ENCODE measurements at places on chromosomes 3 and 15.

DNA sequence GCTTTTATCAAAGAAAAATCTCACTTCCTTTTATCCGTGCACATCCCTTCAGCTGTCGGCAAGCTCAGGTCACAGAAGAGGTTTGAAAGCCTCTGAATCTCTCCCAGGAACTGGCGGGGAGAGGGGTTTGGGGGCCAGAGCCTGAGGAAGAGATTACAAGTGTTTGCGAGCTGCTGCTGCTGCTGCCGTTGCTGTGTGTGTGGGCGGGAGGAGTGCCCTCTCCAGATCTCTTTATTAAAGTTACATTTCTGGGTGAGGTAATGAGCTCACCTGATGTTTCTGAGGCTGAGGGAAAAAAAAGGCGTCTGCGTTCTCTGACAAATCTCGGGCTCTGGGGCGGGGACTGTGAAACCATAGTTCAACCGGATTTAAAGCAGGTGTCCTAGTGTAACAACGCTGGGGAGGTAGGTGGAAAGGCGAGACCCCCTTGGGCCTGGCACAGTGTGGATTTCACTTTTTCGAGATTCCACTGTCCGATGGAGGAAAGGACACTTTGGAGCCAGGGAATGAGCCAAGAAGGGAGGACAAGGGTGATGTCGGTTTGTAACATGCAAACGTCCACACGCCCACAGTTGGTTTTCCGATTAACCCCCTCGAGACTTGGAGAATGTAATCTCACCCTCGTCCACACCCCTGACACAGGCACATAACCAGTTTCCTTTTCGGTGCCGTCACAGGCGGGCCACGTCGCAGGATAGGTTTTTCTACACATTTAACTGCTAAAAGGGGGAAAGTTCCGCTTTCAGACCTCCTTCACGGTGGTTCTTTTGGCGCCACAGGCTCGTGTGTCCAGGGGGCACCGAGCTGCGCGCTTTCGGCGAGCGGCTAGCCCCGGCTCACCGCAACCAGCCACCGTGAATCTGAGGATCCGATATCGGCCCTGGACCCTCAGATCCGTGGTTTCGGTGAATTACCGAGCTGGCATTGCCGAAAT lies 2.1 kb downstream of the ALCAM start:
- DNase-seq: peak; percentile 32

DNA sequence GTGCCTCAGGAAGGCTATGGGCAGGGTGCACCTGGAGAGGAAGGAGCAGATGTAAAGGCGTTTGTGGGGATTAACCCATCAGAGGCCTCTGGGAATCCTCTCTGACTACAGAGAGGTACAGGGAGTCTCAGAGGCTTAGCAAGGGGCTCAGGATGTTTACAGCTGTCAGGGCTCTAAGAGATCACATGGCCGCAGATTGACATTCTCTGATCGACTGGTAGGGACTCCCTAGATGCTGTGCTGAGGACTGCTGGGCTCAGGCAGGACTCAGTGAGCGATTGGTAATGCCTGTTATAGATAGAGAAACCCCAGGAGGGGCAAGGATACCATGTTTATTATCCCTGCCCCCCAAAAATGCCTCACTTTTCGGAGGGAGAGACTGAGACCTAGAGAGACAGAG lies 103.5 kb downstream of the CORO2B start:
- no peak for DNase-seq

- no peak for DNase-seq
These were observed 38.3 kb downstream of the KBTBD12 start for GRCh38 chr3:127953091-127954035.

DNA sequence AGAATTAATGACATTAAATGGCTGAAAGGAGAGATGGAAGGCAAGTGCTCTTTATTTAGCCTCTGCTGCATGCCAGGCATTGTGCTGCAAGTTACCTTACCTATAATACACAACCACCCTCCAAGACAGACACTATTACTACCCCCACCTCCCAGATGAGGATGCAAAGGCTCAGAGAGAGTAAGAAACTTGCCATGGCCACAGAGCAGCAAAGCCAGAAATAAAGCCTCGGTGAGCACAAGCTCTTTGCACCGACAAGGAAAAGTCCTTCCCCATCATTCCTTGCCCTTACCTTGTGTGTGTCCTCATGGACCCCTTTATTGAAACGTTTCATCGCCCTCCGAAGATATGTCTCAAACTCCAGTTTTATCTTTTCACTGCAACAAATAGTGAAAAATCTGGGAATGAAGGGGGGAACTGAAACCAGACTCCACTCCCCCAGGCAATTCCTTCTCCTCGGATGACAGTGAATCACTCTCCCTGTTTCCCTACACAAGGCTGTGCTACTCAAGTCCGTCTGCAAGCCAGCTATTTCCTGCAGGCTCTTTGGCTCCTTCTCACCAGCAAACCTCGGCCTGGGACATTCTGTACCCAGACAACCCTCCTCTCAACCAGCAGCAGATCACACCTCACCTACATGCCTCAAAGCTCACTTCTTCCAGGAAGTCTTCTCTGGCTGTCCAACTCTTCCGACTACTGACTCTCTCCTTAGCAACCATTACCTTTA lies 11.4 kb downstream of the XPC start:
- DNase-seq: no peak

GRCh38 chr3:172313671-172314070 lies 134.6 kb downstream of the GHSR start:
- no peak for DNase-seq

DNA sequence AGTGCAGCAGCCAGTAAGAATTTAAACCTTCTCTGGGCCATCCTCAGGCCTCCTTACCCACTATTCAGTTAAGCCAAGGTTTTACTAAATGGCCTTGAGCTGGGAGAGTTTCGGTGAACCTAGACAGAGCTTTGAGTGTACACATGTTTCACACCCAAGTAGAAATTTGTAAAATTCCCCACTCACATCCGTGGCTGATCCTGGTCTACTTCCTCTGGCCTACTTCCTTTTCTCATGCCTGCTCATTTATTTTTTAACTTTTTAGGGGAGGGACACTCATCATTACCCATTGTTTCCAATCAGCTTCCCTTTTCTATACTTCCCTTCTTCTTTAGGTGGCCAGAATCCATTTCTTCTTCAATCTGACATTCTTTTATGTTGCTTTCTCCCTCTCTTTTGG lies 7.6 kb downstream of the CX3CR1 start:
- DNase-seq: no peak

DNA sequence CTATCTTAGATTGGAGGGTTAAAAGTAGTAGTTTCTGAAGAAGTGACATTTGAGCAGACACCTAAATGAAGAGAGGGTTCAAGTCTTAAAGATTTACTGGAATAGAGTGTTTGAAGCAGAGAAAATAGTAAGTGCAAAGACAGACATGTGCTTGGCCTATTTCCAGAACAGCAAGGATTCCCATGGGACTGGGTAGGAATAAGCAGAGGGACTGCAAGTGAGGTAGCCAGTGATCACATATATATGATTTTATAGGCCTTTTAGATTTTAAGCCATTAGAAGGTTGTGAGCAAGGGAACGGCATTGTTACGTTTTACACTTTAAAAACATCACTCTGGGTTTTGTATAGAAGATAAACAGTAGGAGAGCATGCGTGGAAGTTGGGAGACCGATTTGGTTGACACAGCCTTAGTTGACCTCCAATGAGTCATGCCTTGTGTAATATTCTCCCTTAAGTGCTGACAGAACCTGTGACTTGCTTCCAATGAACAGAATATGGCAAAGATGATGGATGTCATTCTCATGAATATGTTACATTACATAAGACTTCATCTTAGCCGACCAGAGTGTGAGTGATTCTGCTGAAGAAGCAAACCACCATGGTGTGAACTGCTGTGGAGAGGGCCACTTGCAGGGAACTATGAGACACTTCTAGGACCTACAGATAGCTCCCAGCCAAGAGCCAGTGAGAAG lies 37.1 kb upstream of the SLC4A7 start:
- DNase-seq: no peak

- no peak for DNase-seq
These were observed 23.8 kb downstream of the VPS39 start for GRCh38 chr15:42184296-42184695.

GRCh38 chr3:63523100-63523499 lies 129.4 kb upstream of the SNTN start:
- DNase-seq: no peak

- no peak for DNase-seq
These were observed 56.2 kb downstream of the EIF3J start for GRCh38 chr15:44593042-44593736.

- no peak for DNase-seq
These were observed 481 bp upstream of the DYNC1LI1 start for GRCh38 chr3:32571192-32571485.

DNA sequence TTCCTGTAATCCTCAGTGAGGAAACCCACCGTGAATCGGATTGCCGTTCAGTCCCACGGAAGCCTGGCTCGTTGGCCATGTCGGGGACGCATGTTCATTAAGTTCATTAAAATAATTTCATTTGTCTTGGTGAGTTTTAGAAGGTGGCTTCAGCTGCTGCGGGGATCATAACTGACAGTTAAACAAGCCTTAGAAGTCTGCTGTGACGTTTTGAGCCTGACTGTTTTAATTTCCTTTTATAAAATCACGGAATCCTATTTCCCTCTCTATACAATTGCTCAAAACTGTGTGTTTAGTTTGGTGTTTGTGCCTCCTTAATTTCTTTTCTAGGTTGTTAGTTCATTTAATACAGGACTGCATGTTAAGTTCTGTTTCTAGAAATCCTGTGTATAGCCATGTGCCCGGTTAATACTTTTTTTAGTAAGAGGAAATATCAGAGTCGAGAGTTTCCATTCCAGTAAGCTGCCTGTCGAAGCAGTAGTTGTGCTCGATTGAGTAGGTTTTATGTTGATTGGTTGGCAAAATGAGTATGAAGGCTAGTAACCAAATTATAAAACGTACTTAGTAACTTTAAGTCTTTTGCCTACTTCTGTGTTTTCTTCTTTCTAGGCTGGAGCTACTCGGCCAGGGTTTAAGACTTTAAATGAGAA lies 705 bp downstream of the NIPA2 start:
- DNase-seq: no peak

- DNase-seq: no peak
These were observed 5.8 kb upstream of the PLA2G4D start for GRCh38 chr15:42100021-42100800.

- DNase-seq: no peak
These were observed 47.1 kb downstream of the MKRN2 start for GRCh38 chr3:12603969-12604368.

- no peak for DNase-seq
These were observed 59.9 kb upstream of the DGKG start for GRCh38 chr3:186421946-186422345.

- DNase-seq: no peak
These were observed 16.2 kb upstream of the ETV5 start for GRCh38 chr3:186125118-186125517.

- DNase-seq: no peak
These were observed 99.7 kb downstream of the TCF12 start for GRCh38 chr15:57018151-57018550.

DNA sequence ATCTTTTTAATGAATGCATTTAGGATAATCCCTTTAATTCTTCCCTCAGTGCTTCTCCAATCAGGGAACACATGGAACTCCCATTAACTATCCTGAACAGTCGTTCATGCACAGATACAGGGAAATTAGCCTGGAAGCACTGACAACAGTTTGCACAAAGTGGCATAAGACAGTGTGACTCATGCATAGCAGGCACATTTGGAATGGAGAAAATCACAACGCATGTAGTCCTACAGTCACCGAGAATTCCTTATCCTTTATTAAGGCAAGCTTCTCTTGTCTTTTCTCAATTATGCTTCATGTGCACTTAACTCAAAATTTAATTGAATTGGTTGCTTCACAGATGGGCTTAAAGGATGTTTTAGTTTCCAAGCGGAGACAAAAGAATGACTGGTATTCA lies 155.0 kb upstream of the CRBN start:
- no peak for DNase-seq

- DNase-seq: no peak
These were observed 25.6 kb downstream of the CPNE4 start for GRCh38 chr3:132009241-132009640.

- DNase-seq: no peak
These were observed 96.2 kb downstream of the HES1 start for GRCh38 chr3:194231929-194232832.

GRCh38 chr15:76904461-76905012 lies 603 bp downstream of the SCAPER start:
- DNase-seq: peak; percentile 20

DNA sequence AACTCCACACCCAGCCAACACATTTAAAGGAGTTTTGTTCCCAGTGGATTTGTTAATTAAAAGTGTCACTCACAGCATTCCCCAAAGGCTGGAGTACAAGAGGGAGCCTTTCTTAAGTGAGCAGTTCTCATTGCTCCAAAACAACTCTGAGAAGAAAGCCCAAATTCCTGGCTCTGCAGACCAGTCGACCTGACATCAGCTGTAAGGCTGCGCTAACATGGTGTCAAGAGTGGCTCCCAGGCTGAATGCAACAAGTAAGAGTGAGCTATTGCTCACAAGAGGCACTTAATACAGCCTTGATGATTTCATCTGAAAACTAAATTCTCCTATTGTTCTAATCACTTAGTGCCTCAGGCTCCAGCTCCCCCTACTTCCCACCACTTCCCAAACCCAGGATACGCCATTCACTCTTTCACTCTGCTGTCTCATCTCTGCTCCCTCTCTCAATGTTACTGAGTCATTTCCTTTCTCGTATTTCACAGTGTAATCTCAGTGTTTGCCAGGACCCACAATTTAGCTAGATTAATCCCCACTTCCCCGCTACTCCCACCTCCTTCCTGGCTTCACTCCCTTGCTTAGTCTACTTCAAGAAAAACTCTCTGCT lies 81.8 kb downstream of the WWTR1 start:
- DNase-seq: peak; percentile 45

GRCh38 chr3:55514962-55515361 lies 27.9 kb upstream of the WNT5A start:
- no peak for DNase-seq

- DNase-seq: no peak
These were observed 617.5 kb downstream of the RBMS3 start for GRCh38 chr3:29898171-29898965.

GRCh38 chr15:36658898-36659639 lies 79.6 kb downstream of the CDIN1 start:
- no peak for DNase-seq

DNA sequence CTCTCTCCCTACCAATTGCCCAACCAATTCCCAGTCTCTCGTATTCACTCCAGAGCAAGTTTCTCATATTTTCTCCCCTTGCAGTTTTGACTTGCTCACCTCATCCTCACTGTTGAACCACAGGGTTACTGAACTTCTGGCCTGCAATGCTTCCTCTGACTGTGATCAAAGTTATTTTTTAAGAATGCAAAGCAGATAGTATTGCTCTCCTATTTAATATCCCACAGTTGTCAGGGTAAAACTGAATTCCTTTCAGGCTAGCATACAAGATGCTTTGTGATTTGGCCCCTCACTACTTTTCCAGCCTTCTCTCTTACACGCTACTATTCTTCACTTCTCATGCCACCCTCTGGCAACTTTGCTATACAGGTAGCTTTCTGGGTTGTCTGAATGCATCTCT lies 80.9 kb downstream of the LRRFIP2 start:
- DNase-seq: no peak

Data from left renal cortex interstitium (tissue), 4 donors.